ENCODE measurements at places on chromosomes 3 and 15.

DNA sequence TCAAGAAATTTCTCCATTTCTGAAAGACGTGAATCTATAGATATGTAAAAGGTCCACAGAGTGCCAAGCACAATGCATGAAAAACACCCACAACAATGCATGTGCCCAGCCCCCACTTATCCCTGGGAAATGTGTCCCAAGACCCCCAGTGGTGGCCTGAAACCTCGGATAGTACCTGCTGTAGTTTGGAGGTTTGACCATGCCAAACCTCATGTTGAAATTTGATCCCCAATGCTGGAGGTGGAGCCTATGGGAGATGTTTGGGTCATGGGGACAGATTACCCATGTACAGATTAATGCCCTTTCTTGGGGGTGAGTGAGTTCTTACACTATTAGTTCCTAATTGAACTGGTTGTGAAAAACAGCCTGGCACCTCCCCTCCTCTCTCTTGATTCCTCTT, 21.4 kb upstream of the MYZAP start:
- no peak for DNase-seq

DNA sequence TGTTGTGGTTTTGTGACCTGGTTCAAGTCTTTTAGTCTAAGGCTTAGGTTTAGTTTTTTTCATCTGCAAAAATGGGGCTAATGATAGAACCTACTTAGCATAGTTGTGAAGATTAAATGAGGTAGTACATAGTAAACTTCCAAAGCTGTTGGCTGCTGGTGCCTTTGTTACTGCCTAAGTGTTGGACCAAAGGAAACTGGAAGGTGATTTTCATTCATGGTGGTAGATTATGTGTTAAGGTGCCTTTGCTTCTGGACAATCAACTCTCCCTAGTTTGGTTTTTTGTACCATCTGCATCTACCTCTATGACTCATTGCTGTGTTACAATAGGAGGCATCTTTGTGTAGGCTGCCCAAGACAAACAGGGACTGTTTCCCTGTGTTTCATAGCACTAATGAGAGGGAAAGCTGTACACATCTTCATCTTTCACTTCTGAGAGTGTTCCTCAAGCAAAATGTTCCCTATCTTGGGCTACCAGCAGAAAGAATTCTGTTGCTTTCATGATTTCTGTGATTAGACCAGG, 3.2 kb downstream of the MAP2K1 start:
- DNase-seq, result no peak

- DNase-seq, result no peak
Observed at GRCh38 chr15:91942720-91943394, 89.3 kb downstream of the SLCO3A1 start.

DNA sequence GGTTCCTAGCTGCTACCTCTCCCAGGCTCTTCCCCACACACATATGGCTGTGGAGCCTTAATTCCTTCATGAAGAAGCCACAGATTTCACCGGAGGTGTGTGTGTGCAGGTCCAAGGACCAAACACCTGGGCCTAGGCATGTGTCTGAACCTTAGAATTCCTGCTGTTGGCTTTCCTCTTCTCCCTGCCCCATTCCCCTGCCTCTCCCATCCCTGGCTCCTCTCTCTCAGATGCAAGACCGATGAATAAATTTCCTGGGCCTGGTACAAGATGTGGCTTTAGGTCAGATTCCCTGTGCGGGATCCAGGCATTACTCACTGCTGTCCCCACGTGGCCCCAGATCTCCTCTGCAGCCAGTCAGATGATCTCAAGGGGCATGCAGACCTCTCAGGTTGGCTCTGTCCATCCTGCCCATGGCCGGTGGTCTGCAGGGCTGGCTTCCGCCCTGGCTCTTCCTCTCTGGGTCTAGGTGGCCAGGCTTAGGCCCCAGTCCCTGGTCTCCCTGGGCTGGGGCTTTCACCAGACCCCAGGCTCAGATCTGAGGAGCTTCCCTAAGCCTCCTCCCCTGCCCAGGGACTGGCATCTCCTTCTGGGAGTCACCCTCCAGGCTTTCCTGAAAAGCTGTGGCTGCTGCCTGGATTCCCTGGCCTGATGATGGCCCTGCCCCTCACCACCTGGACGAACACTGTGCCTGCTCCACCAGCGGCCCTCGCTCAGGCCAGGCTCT, 20.5 kb downstream of the CCR9 start:
- DNase-seq, result peak; percentile 51

- DNase-seq, result no peak
Observed at GRCh38 chr3:194075088-194075615, 60.8 kb upstream of the HES1 start.

- DNase-seq, result no peak
Observed at GRCh38 chr3:55197021-55197420, 269.2 kb upstream of the LRTM1 start.

DNA sequence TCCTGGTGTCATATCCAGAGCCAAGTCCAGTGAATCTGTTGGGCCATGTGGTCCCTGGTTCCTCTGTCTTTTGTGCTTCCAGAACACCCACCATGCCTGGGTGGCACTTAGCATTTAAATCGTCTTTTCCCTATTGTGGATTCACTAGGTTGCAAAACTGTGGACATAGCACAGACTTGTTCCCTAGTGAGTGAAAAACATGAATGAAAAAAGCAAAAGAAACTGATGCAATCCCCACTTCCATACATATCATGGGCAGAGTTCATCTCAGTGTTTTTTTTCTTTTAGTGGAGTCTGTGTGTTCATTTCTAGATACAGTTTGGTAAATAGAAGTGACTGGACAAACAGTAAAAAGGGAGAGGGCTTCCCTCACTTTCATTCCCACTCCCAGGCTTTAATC, 170.5 kb downstream of the SLCO3A1 start:
- no peak for DNase-seq

- DNase-seq, result peak; percentile 88
Observed at GRCh38 chr15:70195587-70196305, 98.0 kb upstream of the TLE3 start.

- no peak for DNase-seq
Observed at GRCh38 chr3:42492508-42493080, 9.8 kb upstream of the VIPR1 start.

DNA sequence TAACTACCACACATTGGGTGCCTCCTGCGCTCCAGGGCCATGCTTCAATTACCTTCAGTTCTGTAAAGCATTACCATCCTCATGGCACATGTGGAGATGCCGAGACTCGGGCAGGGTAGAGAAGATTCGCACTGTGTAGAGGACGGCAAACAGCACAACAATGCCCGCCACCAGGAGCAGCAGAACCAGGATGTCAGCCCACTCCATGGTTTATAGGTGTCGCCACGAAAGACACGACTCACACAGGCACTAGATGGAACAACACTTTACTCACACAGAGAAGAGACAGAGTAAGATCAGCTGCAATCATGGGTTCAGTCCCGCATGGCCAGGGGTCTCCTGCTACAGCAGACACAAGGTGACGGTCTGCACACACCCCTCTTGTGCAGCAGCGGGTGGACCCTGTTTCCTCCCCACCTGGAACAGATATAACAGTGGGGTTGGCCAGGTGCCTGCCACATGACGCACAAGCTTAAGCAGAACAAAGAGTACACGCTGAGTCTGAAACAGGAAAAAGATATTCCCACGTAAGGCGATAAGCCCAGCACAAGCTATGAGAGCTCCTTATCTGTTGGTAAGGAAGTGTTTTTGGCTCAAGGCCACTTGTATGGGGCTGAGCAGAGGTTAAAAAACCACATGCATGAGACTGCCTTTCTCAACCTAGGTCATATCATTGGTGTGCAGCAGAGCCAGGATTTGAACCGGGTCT, 2.5 kb upstream of the TBC1D21 start:
- DNase-seq, result no peak

DNA sequence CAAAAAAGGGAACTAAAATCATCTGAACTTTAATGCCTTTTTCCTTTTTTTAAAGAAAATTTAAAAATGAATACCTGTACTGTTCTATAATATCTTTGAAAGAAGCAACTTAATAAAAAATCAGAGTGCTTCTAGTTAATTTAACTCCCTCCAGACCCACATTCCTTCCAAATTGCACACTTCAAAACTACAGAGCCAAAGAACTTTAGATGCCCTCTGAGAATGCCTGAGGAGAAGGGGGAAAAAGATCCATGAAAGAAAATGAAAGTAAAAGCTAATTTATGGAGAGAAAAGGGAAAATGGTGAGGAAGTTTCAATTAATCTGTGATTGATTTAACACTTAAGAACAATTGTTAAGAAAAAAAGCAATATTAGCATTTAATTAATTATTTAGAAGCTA, 1141.6 kb downstream of the IGSF11 start:
- no peak for DNase-seq

DNA sequence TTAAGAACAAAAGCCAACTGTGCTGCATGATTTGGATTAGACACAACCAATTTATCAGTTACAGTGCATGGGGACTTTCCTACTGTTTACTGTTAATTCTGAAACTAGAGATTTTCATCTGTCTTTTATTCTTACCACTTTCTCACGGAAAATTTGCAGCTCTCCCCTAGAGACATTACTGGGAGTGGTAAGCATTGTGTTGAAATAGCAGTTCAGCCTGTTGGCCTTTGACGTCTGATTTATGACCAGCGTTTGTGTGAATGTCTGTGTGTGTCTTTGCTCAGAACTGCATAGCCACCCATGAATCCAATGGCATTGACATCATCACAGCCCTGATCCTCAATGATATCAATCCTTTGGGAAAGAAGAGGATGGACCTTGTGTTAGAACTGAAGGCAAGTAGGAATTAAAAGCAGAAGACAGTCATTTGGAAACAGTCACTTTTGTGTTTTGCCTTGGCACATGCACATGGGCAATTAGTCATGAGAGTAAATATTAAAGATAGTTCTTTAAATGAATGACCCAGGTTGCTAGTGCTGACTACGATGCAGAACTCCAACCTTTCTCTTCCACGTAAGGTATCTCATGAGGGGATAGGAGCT, 202.2 kb upstream of the BHLHE40 start:
- no peak for DNase-seq

- peak; percentile 96 for DNase-seq
Observed at GRCh38 chr15:40266828-40267304, 16.0 kb downstream of the ANKRD63 start.

GRCh38 chr15:38538328-38539007, 26.1 kb downstream of the RASGRP1 start:
- DNase-seq, result no peak

GRCh38 chr15:88803241-88803919, at the start of gene ACAN:
Gene ACAN, plus strand, starts transcription at chr15:88803436. Its CDS starts 32,771 bp downstream, at chr15:88836207.
- no peak for DNase-seq

DNA sequence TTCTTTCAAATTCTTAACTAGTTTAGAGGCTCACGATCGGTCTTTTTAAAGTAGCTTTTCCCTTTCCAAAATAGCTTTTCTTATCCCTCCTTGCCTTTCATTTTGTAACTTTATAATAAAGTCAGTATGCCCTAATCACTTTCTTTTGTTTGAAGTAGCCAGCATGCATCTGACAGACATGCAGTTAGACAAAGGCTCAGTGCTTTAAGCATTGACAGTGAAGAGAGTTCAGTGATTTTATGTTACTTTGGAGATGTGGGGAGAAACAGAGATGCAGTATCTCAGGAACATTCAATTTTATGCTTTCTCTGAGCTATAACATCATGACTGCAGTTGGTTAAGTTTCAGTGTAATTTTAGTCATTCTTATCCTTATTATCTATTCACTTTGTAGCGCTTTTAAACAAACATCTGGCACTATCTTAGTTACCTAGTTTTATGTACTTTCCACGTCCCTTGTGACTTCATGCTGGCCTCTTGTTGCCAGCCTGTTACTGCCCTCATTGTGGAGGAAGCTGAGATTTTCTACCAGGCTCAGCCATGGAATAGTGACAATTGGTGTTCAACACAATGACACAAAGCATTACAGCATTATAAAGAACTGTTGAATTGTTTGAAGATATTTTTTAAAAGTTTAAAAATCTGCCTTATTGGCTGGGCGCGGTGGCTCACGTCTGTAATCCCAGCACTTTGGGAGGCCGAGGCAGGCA, 90.3 kb downstream of the AKAP13 start:
- no peak for DNase-seq

- no peak for DNase-seq
Observed at GRCh38 chr3:124057420-124057819, 65.5 kb upstream of the ROPN1 start.

All from H54 (cell line).